ENCODE measurements at places on chromosomes 1 and 21.

- no peak for DNase-seq
Measured at GRCh38 chr1:4759671-4760070, 105.3 kb downstream of the AJAP1 start.

DNA sequence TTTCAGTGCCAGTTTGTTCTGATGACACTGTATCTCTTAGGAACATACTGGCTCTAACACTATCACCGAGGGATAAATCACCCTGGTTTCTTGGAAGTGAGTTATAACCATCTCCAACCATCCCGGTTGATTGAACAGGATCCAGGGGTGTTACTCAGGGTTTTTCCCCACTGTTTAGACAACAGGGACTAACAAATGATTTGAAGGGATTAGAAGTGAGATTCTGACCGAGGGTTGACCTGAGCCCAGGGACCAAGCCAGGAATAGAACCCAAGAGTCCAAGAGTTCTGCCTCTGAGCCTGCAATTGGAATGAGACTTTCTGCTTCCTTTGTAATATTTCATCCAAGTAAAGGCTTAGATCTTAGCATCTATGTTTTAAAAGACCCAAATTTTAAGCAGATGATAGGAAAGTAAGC, 154.0 kb downstream of the DHRS3 start:
- DNase-seq: no peak

- peak; percentile 46 for DNase-seq
Measured at GRCh38 chr1:184051485-184052193, at the start of gene TSEN15. Gene TSEN15, plus strand, starts transcription at chr1:184051730. Its CDS starts 26 bp downstream, at chr1:184051756.

DNA sequence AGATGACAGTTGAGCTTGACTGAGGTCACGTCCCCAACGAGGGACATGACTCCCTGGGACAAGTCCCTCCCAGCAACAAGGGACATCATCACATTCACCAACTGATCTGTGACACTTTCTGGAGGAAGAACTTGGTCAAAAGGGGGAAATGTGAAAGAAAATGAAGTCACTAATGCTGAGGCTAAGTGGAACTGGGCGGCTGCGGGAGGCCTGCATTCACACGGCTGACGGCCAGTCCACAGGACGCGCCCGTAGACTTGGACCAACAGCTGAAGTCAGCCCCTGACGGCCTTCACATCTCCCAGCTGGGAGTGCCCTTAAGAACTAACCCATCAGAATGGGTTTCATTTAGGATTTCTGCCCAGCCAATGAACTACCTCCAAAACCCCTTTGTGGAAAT, 26.6 kb downstream of the POFUT2 start:
- no peak for DNase-seq

DNA sequence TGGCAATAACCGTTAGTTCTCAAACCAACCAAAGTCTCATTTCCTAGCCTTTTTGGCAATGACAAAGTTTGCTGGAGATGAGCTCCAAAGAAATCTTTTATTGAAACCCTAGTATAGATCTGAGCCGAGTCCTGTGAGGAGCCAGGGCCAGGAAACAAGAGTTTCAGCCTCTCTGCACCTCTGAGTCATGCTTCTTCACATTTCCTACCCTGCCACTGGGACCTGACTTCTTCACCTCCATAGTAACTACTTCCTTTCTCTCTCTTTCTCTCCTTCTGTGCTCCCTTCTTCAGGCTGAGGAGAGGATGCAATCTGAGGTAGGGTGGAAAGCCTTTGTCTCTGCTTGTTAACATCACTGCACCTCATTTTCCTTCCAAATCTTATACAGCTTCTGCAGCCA, 38.7 kb upstream of the IPO9 start:
- DNase-seq: no peak

- DNase-seq: no peak
Measured at GRCh38 chr1:33344896-33345560, 24.1 kb upstream of the A3GALT2 start.

GRCh38 chr1:65084066-65084465, 63.9 kb upstream of the AK4 start:
- no peak for DNase-seq

DNA sequence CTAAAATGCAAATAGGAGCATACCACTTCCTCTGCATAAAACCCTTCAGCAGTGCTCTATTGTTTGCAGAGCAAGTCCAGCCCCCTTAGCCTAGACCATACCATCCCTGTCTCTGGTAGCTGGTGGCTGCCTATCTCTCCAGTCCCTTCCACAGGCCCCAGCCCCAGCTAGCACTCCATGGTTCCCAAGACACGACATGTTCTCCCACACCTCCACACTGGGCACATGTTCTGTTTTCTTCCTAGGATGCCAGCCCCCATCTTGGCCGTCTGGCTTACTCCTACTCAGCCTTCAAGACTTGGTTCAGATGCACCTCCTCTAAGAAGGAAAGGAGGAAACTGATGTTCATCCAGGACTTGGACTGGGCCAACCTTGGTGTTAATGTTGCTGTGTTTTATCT, 108.4 kb downstream of the BEND5 start:
- DNase-seq: no peak

DNA sequence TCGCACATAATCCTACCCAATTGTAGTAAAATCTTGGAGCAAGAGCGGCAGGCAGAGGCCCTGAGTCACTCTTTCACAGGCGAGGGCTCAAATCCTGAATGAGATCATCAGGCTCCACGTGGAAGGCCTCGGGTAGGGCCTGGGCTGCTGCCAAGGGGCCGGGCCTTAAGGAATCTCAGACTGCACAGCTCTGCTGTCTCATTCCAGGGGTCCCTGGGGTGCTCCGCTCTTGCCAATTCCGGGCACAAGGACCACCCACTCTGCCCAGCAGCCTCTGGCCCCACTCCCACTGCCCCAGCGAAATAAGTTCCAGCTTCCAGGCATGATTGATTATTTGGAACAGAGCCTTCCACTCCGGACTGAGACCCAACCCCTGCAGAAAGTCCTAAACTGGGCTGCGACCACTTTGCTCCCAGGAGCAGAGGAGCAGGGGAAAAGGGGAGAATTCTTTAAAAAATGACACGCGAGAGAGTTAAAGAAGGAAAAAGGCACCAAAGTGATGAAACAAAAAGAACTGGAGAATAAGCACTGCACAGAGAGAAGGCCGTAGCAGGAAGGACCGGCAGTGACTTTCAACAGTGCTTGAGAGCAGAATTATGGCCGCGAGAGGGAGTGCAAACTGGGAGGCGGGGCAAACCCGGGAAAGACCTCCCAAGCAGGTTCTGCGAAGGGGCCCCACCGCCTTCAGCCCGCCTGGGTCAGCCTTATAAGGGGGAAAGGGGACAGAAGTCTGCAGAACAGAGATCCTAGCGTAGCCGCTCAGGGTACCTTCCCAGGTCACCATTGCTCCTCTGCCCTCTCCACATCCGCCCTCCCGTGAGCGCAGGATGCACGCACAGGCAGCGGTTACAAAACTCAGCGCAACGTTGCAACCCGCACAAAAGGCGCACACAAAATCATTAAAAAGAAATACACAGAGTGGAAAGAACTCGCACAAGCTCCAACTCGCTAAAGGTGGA, 2.0 kb downstream of the ADAMTS1 start:
- DNase-seq: no peak

DNA sequence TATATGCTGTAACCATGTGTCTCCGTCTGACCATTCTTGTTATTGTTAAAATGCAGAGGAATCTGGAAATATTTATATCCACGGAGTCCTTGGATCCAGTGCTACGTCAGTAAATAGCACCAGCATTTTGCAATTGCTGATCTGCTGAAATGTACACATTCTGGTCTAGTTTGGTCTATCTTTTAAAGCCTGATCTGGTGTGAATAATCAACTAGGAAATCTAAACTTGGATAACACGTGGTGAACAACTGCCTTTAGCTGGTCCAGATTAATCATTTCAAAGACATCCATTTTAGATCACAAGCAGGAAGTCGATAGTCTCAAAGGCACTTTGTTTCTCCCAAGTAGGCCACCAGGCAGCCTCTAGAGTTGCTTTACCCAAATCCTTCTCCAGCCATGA, 32.6 kb downstream of the PDPN start:
- DNase-seq: no peak

DNA sequence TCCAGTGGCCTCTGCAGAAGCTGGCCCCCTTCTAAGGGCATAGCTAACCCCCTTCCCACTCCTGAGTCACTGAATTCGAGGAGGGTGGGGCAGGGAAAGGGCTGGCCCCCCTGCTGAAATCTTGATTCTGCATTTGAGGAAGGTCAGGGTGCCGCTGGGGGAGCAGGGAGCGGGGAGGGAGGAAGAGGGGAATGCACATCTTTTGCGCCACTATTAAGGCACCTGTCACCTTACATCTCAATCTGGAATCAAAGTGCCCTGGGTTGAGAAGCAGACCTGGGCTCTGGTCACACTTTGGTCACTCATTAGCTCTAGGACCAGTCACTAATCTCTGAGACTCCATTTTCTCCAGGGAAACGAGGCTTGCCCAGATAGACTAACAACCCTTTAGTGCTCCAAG, 62.0 kb downstream of the TOR1AIP2 start:
- no peak for DNase-seq

GRCh38 chr21:38460171-38460742, 38.0 kb downstream of the ERG start:
- no peak for DNase-seq

Measured in NCI-H187 treated with DMSO at 0.1 percent for 48 hours (cell line).